Stimulated activated CD4-positive, alpha-beta T cell treated with anti-CD3 and anti-CD28 coated beads, Interleukin-1b, Interleukin-23, amount 100 ng/mL, for 1 hour (primary cell): ENCODE measurements at places on chromosomes 13 and 19.

DNA sequence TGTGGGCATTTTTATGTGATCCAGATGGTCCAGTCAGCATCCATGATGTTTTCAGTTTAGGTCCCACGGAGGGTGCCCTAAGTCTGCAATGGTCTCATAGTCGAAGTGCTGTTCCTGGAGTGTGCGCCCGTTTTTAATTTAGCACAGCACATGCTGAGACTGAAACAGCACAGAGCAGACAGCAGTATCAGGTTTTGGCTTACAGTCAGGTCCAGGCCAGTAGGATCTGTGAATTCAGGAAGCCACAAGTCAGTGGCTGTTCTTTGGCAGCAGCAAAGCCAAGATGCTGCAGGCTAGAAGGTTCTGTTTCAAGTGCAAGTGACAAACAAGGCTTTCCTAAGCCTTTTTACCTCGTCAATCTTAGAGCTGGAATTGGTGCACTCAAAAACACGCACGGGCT lies 18.3 kb downstream of the FBXO27 start:
- DNase-seq, result no peak

DNA sequence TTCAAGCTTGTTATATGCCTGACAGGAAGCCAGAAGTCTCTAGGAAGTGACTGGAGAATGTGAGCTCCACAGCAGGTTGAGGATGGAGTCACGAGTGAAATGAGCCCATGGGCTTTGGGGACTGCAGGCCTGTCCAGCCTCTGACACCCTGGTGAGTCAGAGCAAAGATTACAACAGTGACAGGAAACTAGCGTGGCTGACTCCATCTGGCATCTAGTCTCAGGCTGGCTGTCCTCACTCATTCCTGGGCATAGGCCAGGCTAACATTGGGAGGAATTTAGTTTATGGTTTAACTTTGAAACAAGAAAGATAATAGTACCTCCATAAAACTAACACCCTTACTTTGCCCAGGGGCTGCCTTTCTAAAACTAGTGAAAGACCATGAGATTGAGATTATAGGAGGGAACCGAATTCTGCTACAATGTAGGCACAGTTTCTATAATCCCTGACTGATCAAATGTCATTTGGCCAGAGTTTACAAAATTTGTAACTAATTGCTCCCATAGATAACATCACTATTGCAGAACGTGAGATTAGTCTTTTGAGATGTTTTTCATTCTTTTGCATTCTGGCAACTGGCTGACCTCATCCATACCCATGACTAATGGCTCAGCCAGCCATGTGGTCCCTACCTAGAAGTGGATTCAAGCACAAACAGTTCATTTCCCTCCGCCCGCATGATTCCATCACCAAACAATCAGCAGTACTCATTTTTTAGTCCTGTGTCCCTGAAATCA lies 28.4 kb downstream of the PSG1 start:
- DNase-seq, result no peak

DNA sequence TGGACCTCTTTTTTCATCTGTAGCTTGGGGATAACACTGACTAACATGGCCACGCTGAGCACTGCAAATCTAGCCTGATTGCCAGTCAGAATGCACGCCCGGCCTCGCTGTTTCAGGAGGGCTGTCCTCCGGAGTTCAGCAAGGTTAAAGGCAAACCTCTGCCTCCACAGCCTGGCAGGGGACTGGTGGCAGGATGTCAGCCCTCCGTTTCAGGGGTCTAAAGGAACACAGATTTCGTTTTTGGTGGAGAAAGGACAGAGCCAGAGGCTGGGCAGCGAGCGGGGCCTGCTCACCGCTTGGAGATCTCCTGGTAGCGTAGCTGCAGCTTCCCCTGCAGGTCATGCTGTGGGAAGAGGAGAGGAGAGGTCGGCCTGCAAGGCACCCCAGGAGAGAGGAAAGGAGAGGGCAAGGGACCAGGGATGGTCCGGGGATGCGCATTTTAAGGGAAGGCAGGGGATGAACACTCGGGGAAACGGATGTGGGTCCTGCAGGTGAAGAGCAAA lies 560 bp downstream of the NDUFA7 start:
- DNase-seq, result no peak

DNA sequence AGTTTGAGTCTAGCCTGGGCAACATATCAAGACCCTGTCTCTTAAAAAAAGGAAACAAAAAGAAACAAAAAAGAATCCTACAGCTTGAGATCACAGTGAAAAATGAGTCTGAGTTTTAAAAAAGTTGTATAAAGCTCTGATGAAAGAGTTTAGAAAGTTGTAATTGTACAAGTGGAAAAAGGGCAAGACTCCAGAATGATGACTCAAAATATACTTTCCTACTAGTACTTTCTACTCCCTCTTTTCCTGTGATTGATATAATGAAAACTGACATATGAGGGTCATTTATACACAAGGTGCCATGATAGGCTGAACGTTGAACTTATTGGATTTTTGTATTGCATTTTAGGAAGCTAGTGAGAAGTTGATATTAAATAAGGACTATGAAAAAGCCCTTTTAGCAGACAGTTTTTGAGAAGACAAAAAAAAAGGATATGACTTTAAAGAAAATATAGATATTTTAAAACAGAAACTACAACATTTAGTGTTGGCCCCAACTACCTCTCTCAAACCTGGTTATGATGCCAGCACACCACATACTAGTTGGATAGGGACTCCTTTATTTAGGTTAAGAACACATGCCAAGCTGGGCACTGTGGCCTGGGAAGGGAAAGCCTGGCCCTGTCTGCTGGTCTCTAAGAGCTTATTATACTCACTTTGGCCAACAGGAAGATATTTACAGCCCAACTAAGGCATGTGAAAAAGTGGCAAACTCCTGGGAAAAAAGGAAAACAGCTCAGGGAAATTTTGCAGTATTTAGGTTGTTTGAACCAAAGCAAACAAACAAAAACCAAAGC lies 116.6 kb downstream of the KL start:
- no peak for DNase-seq

GRCh38 chr13:113827021-113827420 lies 36.9 kb downstream of the GAS6 start:
- DNase-seq, result no peak

- DNase-seq, result peak; percentile 80
These were observed 2.8 kb upstream of the TNNI3 start for GRCh38 chr19:55160128-55160985.
